Osteocyte (in vitro differentiated cells): ENCODE measurements at places on chromosomes 12 and 14. TPM values are rescaled to one million over a fixed set of nuclear protein-coding genes. Genes with fewer than 3 reads are reported as not detected.

The PMCH gene
- not detected in 2 replicates for total RNA-seq

The CPSF6 gene
- 66.5 and 70.2 TPM in 2 replicates for total RNA-seq

The VRTN gene
- not detected in 2 replicates for total RNA-seq

The IFT81 gene
- 13.1 TPM in 2 replicates for total RNA-seq

The CPNE6 gene
- total RNA-seq, result not detected in 2 replicates

The PELI2 gene
- total RNA-seq, result 15.0 and 15.3 TPM in 2 replicates

The ALDH1L2 gene
- total RNA-seq, result 85.5 and 90.5 TPM in 2 replicates

The VDR gene
- 1.9 and 2.7 TPM in 2 replicates for total RNA-seq

GRCh38 chr12:52141306-52141705, 50.5 kb downstream of the KRT80 start:
- DNase-seq, result no peak
- no peak overlapping the region for H3K4me3 ChIP-seq
- H3K4me1 ChIP-seq, result peaks cover 39% of the 10 kb centered on the region

GRCh38 chr14:94332587-94332986, 9.5 kb upstream of the SERPINA6 start:
- H3K4me3 ChIP-seq, result no peak overlapping the region
- H3K4me1 ChIP-seq, result no peaks in the 10 kb centered on the region
- DNase-seq, result no peak
- H3K27ac ChIP-seq, result no peak overlapping the region
- H3K36me3 ChIP-seq, result no peaks in the 10 kb centered on the region
- H3K27me3 ChIP-seq, result peaks cover 6% of the 10 kb centered on the region

DNA sequence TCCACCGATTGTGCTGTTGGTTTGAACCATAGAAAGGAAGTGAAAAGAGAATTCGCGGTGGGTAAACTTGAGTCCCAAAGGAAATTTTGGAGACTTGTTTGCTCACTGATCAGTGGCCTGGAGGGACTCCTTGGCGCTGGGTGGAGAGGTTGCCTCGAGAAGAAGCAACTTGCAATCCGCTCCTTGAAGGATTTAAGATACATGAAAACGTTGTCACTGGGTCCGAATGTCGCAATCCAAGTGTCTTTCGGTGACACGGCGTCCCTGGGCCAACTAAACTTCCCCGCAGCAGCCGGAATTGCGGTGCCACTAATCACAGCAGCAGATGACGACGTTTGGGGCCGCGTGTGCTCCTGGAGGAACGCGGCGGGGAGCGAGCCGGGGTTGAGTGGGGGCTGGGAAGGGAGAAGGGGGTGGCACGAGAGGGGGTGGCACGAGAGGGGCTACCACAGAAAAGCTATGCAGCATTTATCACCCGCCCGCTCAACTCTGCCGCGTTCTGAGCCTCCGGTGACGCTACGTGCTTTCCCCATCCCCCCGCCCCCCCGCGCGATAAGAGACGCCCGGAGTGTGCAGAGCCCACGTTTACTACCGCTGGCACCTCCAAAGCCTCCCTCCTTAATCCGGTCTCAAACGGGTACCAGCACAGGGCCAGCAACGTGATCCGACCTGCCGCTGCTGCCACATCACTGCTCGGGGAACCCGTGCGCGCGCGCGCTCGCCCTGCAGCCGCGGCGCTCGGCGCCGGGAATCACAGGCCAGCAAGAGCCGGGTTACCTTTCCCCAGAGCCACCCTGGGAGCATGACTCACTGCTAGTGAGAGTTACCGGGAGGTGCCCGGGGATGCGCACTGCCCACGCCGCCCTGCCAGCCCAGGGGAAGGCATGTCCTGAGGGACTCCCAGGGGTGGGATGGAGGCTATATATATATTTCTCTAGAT, 833 bp upstream of the BHLHE41 start:
- H3K4me3 ChIP-seq, result peak overlapping the region; percentile 93
- no peaks in the 10 kb centered on the region for H3K36me3 ChIP-seq
- H3K4me1 ChIP-seq, result peaks cover 29% of the 10 kb centered on the region
- H3K27me3 ChIP-seq, result peaks cover 43% of the 10 kb centered on the region
- DNase-seq, result peak; percentile 87

- DNase-seq, result no peak
- H3K4me3 ChIP-seq, result no peak overlapping the region
- H3K27me3 ChIP-seq, result peaks cover 36% of the 10 kb centered on the region
Observed at GRCh38 chr12:30953951-30954751, 27.6 kb downstream of the TSPAN11 start.

GRCh38 chr12:122097584-122097926, 19.0 kb downstream of the MLXIP start:
- no peak for DNase-seq
- H3K27ac ChIP-seq, result peak overlapping the region; percentile 72
- peaks cover 2% of the 10 kb centered on the region for H3K36me3 ChIP-seq
- peaks cover 48% of the 10 kb centered on the region for H3K4me1 ChIP-seq
- H3K27me3 ChIP-seq, result no peaks in the 10 kb centered on the region
- no peak overlapping the region for H3K4me3 ChIP-seq

DNA sequence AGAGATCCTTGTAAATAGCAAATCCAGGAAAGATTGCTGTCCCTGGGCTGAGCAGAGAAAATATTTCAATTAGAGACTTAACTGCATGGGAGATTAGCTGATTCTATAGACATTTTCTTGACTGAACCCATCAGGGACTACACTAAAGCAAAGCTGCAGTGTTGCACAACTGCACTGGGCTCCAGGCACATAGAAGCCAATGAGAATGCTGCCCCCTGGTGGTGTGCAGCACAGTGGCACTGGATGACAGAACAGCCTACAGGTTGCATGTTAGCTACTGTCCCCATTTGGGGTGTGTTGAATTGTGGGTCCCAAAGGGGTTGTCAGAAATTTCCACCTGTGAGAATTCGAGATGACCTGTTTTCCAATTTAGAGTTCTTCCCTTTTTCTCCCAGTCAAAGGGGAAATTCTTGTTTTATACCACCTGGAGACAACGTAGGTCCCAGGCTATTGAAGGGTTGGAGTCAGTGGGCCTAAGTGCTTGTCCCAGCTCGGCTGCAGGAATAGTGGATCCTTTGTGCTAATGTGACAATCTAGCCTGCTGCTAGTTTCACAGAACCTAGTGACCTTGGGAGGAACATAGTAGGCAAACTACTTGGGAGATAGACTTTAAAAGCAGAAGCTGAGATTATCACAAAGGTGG, 114.7 kb downstream of the SLC8A3 start:
- no peaks in the 10 kb centered on the region for H3K4me1 ChIP-seq
- H3K27ac ChIP-seq, result no peak overlapping the region
- no peak for DNase-seq
- H3K27me3 ChIP-seq, result peaks cover 2% of the 10 kb centered on the region
- no peaks in the 10 kb centered on the region for H3K36me3 ChIP-seq

DNA sequence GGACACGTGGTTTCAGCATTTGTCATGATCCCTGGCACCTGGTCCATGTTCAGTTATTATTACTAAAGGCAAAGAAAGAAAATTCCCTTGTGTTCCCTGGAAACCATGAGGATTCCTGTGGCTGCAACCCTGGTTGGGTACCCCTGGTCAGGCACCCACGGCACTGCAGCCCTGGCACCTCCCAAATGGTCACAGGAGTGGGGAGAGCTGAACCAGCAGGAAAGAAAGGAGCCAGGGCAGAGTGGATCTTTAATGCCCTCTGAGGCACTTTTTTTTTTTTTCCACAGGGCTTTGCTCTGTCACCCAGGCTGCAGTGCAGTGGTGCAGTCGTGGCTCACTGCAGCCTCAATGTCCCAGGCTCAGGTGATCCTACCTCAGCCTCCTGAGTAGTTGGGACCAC, 17.5 kb downstream of the CINP start:
- peaks cover 40% of the 10 kb centered on the region for H3K36me3 ChIP-seq
- no peak for DNase-seq
- H3K4me3 ChIP-seq, result no peak overlapping the region
- H3K27ac ChIP-seq, result no peak overlapping the region

DNA sequence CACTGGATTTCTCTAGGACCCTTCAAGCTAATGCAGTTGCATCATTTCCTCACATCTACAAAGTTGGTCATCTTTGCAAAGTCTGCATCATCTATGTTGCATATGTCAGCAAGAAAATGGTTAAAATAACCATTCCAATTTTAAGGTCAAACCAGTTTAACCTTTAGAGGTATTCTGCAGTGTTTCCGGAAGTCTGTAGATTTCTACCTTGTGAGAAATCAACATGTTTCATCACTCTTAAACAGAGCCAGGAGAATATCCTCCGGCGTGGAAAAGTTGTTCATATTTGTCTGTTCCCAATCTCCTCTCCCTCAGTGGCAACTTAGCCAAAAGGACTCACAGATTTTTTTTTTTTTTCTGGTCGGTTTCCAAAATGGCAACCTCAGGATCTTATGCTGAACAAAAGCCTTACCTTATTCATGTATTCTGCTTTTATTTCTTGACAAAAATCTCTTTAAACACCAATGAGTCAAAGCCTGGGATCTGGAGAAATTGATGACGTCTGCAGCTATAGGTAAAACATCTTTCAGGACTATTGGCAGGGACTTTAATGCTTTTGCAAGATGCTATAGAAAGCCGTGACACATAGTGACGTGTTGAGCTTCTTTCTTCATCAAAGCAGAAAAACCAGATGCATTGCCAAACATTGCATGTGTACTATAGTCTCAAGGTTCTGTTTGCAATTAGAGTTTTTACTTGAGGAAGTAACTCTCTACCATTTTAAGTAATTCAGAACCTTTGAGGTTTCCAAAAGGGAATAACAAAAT, 16.0 kb upstream of the CDK17 start:
- no peak overlapping the region for H3K27ac ChIP-seq
- H3K36me3 ChIP-seq, result no peaks in the 10 kb centered on the region
- no peaks in the 10 kb centered on the region for H3K27me3 ChIP-seq
- peaks cover 23% of the 10 kb centered on the region for H3K4me1 ChIP-seq
- no peak overlapping the region for H3K4me3 ChIP-seq
- DNase-seq, result no peak

GRCh38 chr14:33992274-33993007, 41.6 kb upstream of the EGLN3 start:
- no peak for DNase-seq
- peaks cover 11% of the 10 kb centered on the region for H3K4me1 ChIP-seq
- H3K4me3 ChIP-seq, result no peak overlapping the region
- H3K27ac ChIP-seq, result no peak overlapping the region
- no peaks in the 10 kb centered on the region for H3K36me3 ChIP-seq

DNA sequence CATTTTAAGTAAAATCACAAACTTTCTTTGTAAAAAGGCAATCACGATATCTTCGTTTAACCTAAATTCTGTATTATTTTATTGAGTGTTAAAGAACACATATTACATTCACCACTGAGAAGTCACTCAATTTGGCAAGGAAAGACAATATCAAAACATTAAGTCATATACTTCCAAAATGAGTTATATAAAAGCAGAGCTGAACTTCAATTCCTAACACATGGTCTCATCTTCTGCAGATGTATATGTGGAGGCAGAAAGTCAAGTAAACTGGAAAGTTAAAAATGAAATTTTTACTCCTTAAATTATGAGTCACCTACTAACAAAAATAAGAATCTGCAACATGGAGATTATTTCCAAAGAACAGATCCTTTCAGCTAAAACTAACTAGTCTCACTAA, 28.7 kb downstream of the BMAL2 start:
- no peaks in the 10 kb centered on the region for H3K36me3 ChIP-seq
- no peak overlapping the region for H3K4me3 ChIP-seq
- DNase-seq, result no peak
- no peak overlapping the region for H3K27ac ChIP-seq
- H3K4me1 ChIP-seq, result peaks cover 16% of the 10 kb centered on the region

DNA sequence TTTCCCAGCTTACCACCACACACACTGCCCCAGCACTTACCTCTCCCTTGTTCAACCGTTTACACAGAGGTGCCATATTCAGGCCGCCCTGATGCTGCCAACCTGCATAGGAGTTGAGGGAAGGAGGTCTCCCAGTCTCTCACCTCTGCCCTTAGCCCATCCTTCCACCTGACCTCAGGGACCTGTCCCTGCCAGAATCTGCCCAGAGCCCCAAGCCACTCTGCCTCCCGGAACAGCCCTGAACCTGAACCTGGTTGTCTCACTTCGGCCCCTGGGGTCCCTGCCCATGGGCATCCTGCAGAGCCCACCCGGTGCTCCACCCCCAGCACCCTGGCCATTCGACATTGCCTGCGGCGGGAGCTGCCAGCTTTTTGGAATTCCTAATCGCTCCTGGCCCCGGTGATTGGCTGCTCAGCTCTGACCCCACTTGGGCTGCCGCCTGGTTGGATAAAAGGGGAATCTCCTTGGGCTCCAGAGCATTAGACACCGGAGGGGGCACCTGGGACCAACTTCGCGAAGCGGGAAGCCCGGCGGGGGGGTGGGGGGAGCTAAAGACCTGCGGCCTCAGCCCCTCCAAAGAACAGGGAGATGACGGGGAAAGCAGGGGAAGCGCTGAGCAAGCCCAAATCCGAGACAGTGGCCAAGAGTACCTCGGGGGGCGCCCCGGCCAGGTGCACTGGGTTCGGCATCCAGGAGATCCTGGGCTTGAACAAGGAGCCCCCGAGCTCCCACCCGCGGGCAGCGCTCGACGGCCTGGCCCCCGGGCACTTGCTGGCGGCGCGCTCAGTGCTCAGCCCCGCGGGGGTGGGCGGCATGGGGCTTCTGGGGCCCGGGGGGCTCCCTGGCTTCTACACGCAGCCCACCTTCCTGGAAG, at the start of gene VSX2:
Gene VSX2, plus strand, starts transcription at position 476 of the 874 bp plus-strand sequence. Its CDS starts 113 bp downstream, at position 589.
- H3K4me1 ChIP-seq, result peaks cover 17% of the 10 kb centered on the region
- DNase-seq, result no peak
- peaks cover 85% of the 10 kb centered on the region for H3K27me3 ChIP-seq
- H3K27ac ChIP-seq, result no peak within 1 kb of the TSS

- no peak for DNase-seq
- H3K27ac ChIP-seq, result no peak overlapping the region
- H3K36me3 ChIP-seq, result no peaks in the 10 kb centered on the region
Observed at GRCh38 chr12:56087220-56087619, 7.3 kb downstream of the ERBB3 start.

- peak overlapping the region; percentile 52 for H3K27ac ChIP-seq
- peaks cover 21% of the 10 kb centered on the region for H3K4me1 ChIP-seq
- H3K36me3 ChIP-seq, result peaks cover 2% of the 10 kb centered on the region
- no peak overlapping the region for H3K4me3 ChIP-seq
Observed at GRCh38 chr14:91283666-91284065, 39.2 kb upstream of the GPR68 start.

DNA sequence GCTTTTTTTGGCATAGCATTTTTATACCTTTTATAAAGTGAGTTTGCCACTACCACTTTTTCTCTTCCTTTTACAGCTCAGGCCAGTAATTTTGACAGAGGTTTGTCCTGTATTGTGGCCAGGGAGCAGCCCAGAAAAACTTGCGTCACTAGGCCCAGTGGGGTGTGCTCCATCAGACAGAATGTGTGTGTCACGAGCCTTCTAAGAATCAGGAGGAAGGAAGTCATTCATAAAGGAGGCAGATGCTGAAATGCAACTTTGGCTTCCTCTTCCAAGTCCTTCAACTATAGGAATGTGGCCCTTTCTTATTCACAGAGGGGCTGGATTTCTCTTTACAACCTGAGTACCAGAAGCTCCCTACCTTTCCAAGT, 10.1 kb upstream of the RAB35 start:
- H3K27ac ChIP-seq, result no peak overlapping the region
- H3K4me3 ChIP-seq, result no peak overlapping the region
- no peaks in the 10 kb centered on the region for H3K4me1 ChIP-seq
- H3K36me3 ChIP-seq, result peaks cover 37% of the 10 kb centered on the region
- no peaks in the 10 kb centered on the region for H3K27me3 ChIP-seq

GRCh38 chr14:50821510-50822464, 9.2 kb downstream of the NIN start:
- H3K27ac ChIP-seq, result no peak overlapping the region
- no peaks in the 10 kb centered on the region for H3K27me3 ChIP-seq
- H3K4me3 ChIP-seq, result no peak overlapping the region
- peaks cover 9% of the 10 kb centered on the region for H3K36me3 ChIP-seq
- no peak for DNase-seq

- no peak overlapping the region for H3K27ac ChIP-seq
- no peak for DNase-seq
- no peaks in the 10 kb centered on the region for H3K4me1 ChIP-seq
- H3K4me3 ChIP-seq, result no peak overlapping the region
Observed at GRCh38 chr12:25882266-25882665, 76.2 kb upstream of the RASSF8 start.

- H3K27ac ChIP-seq, result peak overlapping the region; percentile 94
- no peak for DNase-seq
- H3K36me3 ChIP-seq, result no peaks in the 10 kb centered on the region
Observed at GRCh38 chr14:61567838-61568571, 127.3 kb upstream of the HIF1A start.
